ENCODE measurements at places on chromosomes 4 and X.

- DNase-seq: no peak
These were observed 61.1 kb upstream of the C1GALT1C1 start for GRCh38 chrX:120690941-120691340.

- DNase-seq: no peak
These were observed 74.5 kb upstream of the NKX1-1 start for GRCh38 chr4:1480720-1481119.

DNA sequence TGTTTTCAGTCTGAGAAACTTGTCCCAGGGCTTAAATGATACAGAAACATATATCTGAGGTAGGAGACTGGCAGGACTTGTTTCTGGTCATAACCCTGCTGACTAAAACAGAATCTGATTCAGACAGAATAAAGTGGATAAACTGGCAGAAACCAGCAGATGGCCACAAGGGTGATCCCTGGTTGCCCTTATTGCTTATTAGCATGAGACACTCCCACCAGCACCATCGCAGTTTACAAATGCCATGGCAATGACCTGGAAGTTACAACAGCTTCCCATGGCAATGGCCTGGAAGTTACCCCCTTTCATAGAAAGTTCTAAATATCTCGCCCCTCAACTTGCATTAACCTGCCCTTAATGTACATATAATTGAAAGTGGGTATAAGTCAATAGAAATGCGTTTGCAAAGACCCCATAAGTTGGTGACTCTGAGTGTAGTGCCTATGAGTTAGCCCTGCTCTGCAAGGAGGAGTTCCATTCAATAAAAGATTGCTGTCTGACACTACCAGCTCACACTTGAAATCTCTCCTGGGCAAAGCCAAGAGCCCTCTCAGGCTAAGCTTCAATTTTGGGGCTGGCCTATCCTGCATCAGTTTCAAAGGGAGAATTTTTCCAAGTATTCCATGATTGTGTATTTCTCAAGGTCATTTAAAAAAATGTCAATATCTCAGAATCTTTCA is 52.9 kb upstream of the PAGE5 start:
- DNase-seq: no peak

DNA sequence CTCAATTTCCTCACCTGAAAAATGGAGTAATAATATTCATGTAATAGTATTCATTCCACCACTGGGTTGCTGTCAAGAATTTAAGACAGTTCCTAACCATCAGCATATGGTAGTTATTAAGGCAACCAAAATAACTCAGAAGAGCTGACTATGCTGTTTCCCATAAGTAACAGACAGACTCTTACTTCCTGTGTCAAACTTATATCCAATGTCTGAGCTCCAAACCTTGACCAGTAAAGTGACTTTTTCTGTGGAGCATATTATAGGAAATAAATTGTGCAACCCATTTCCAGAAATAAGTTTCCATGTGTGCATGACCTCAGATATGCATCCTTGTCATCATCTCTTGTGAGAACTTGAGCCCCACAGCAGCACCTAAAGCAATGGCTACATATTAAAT is 78.8 kb downstream of the HADH start:
- no peak for DNase-seq

DNA sequence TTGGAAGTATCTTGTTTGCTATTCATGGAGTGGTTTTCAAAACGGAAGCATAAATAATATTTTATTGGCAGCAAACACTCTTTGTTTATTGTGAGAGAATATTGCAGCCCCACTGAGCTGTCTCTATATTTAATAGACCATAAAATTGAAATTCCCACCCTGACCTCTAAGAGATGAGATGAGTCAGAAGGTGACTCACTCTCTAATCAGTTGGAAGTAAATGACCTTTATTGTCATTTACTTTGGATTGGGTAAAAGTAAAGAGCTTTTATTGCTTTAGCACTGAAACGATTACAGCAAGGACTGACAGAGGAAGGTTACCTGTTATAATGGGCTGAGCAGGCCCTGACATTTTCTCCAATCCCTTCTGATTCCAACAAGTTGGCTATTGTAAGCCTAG is 55.0 kb downstream of the SYTL5 start:
- no peak for DNase-seq

- no peak for DNase-seq
These were observed 845.3 kb downstream of the TRIML1 start for GRCh38 chr4:188984518-188984917.

DNA sequence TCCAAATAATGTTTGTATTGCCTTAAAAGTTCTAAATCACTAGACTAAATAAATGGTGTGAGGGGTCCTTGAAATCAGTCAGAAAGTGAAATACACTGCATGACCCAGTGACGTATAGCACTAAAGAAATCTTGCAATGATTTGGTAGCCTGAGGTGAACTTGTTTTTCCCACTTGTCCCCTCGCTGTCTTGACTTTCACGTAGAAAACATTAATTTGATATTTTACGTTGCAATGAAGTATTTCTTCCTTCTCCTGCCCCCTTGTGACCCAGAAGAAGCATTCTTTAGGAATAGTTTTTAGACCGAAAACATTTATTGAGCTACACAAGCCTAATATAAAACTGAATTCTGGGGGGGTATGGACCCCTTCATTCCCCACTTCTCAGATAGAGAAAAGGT is 3.7 kb downstream of the KLB start:
- DNase-seq: peak; percentile 29

GRCh38 chr4:119517361-119518229 is 111.0 kb downstream of the PDE5A start:
- DNase-seq: no peak

- DNase-seq: peak; percentile 8
These were observed 6.0 kb downstream of the GAGE10 start for GRCh38 chrX:49309401-49309981.

DNA sequence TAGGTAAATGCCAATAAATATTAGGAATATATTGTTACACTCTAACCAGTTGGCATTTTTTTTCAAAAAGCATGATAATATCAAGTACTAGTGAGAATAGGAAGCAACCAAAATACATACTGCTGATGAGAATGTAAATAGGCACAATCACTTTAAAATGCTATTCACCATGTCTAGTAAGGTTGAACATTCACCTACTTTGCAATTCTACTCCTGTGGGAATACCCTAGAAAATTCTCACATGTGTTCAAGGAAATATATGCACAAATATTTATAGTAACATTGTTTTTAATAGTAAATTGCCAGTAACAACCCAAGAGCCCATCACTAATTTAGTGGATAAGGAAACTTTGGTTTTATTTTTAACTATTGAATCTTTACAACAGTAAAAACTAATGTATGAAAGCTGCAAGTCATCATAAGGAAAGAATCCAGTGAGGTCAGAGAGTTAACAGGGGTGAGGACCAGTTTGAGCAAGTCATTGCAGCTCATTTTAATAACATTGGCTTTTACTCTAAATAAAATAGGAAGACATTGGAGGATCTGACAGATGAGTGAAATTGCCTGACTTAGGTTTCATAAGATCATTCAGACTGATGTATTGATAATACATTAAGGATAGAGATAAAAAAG is 23.6 kb downstream of the FSTL5 start:
- DNase-seq: no peak

- DNase-seq: no peak
These were observed 283.3 kb downstream of the IL15 start for GRCh38 chr4:141919649-141920048.

- DNase-seq: no peak
These were observed 60.4 kb downstream of the JADE1 start for GRCh38 chr4:128869776-128870509.

DNA sequence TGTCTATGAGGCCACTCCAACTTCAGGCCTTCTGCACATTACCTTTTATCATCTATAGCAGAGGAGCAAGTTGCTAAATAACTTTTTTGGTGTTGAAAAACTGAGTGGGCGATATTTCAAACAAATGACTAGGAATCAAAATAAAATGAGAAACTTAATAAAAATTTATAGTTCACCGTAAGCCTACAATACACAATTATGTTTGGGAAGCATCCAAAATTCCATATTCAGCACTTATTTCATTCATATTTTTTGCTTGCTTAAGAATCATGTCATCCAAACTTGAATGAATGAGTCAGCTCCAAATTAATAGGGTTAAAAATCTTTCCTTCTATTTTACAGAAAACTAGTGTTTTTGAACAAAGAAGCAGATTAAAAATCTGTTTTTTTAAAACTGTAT is 119.1 kb downstream of the SH3RF1 start:
- no peak for DNase-seq

GRCh38 chr4:69025191-69025998 is 70.9 kb upstream of the UGT2B7 start:
- DNase-seq: peak; percentile 36

DNA sequence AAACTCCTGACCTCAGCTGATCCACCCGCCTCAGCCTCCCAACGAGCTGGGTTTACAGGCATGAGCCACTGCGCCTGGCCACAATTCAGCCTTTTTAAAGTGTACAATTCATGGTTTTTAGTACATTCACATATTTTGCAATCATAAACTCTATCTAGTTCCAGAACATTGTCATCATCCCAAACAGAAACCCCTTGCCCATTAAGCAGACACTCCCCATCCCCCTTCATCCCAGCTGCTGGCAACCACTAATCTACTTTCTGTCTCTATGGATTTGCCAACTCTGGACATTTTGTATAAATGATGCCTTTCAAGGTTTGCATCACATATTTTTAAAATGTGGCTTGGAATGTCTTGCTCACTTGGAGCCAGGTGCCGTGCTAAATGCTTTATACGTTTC is 4.5 kb downstream of the CD99L2 start:
- DNase-seq: no peak

DNA sequence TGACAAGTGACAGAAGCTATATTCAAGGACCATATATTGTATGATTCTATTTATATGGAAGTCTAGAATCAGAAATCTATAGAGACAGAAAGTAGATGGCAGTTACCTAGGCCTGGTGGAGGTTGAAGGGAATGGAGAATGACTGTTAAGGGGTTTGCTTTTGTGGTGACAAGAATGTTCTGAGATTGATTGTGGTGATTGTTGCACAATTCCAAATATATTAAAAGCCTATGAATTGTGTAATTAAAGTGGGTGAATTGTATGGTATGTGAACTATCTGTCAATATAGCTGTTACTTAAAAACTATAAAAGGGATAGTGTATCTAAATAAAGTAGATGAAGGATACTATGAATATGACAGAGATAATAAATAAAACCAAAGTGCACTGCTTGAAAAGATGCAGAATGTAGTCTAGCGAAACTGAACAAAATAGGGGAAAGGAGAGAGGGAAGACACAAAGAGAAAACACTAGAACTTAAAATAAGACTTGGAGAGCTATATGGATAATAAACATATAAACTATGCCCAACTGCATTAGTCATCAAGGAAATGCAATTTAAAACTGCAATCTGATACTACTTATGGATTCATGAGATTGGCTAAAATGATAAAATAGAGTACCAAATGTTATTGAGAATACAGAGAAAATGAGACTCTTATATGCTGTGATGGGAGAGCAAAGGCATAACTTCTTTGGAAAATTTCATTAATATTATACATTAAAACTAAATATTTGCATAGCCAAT is 82.1 kb upstream of the BANK1 start:
- DNase-seq: no peak

DNA sequence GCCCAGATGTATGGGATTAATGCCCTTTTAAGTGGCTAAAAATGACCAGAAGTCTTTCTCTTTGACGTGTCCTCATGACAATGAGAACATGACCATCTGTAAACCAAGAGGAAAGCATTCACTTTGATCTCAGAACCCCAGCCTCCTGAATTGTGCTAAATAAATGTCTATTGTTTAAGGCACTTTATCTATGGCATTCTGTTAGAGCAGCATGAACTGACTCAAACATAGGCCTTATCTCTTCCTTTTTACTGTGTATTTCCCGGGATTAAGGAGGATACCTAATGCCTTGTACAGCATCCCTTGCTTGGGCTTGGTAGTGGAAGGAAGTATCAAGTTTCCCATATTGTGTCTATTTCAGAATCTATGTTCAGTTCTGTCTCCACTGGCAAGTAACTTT is 47.2 kb upstream of the HS3ST1 start:
- DNase-seq: no peak

GRCh38 chrX:27491397-27491796 is 28.3 kb upstream of the PPP4R3C start:
- DNase-seq: no peak

- DNase-seq: no peak
These were observed 12.4 kb downstream of the PSAPL1 start for GRCh38 chr4:7422151-7422897.

- DNase-seq: peak; percentile 52
These were observed 108.1 kb downstream of the DHX15 start for GRCh38 chr4:24476282-24476681.

DNA sequence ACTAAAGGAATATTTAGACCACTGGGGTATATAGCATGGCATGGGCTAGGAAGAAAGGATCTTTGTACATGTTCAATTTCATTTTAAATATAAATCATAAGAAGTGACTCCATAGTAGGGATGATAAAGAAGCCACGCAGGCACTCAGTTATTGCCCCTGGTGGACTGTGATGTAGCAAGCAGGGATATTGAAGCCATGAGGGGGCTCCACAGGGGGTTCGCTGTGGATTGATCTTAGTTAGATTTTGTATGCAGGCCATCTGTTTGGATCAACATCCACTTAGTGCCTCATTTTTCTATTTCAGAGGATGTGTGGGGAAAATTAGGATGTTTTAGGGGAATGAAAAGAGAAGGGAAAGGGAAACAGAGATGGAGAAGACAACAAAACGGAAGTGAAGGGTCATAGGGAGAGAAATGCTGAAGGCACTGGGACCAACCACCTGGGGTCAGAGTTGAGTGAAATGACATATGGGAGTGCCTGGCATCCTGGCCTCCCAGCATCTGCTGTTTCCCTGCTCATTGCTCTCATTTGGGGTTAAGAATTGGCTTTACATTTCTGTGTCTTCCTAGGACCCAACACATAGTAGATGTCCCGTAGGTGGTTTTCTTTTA is 11.2 kb upstream of the FREM3 start:
- peak; percentile 16 for DNase-seq

DNA sequence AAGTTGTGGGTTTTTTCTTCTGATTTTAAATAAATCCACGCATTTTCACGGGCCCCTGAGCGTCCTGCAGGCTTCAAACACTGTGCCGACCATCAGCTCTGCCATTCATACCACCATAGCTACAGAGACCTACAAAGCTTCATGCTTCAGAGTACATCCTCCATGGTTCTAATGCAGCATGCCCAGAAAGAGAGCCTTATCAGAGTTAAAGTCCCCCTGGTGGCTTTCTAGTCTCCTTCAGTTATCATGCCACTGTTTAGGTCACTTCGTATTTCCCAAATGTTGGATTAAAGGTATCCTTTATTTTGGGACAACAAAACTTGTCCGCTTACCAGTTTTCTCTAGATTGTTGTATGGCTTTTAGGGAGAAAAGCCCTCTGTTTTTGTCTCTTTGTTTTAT is 66.7 kb upstream of the VCX2 start:
- DNase-seq: no peak

- no peak for DNase-seq
These were observed 673.9 kb downstream of the SH3BGRL start for GRCh38 chrX:81875800-81876199.

All from hematopoietic multipotent progenitor cell treated with erythropoietin and hydrocortisone succinate and interleukin-3 and kit ligand, for 6 days (in vitro differentiated cells).